Activated CD8-positive, alpha-beta memory T cell treated with anti-CD3 and anti-CD28 coated beads for 1 hour (primary cell): ENCODE measurements at places on chromosomes 16 and 17.

- no peak for DNase-seq
Observed at GRCh38 chr17:82789051-82789592, 37.3 kb downstream of the TBCD start.

DNA sequence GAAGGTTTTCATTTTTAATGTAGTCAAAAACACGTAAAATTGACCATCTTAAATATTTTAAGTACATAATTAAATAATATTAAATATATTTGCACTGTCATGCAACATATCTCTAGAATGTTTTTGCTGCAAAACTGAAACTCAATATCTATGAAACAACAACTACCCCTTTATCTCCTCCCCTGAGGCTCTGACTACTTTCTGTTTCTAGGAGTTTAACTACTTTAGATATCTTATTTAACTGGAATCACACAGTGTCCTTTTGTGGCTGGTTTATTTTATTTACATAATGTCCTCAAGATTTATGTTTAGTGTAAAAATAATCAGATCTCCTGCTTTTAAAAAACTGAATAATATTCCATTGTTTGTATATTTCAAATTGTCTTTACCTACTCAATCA, 2003.9 kb downstream of the TP53TG3F start:
- no peak for DNase-seq

- no peak for DNase-seq
Observed at GRCh38 chr17:19392303-19392702, 5.3 kb upstream of the MFAP4 start.

- DNase-seq = no peak
Observed at GRCh38 chr17:70059071-70059470, 16.0 kb upstream of the KCNJ16 start.

- no peak for DNase-seq
Observed at GRCh38 chr16:75023009-75023408, 24.2 kb downstream of the ZNRF1 start.

- DNase-seq = no peak
Observed at GRCh38 chr17:75602644-75603043, 15.0 kb downstream of the MYO15B start.

DNA sequence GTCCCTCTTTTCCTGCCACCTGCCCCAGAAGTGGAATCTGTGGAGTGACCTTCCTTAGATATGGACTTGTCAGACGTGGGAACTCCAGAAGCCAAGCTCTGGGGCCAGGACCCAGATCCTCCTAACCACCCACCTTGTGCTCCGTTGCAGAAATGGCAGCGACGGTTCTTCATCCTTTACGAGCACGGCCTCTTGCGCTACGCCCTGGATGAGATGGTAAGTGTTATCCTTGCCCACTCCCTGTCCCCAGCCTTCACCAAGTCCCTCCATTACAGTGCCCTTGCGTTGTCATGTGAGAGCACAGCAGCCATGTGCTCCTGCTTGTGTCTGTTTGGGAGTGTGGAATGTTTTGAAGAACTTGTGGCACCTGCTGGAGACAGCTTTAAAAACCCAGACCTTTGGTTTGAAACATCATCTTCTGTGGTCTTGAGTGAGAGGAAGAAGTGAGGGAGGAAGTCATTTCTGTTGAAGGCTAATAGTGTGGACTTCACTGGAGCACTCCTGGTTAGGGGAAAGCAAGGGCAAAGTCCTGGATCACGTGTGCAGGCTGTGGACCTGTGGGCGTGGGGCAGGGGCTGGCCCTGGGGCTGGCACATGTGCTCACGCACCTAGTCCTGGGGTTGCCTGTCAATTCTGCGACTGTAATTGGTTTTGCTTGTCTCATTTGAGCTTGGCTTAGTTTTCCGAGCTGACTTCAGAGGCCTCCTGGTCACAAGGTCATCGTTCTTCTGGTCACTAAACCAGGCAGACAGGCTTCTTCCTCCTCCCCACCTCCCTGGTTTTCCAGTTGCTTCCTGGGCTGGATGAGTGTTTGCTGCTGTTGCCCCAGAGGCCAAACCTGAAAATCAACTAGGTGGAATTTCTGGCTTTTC, 35.8 kb downstream of the MPRIP start:
- no peak for DNase-seq

GRCh38 chr16:54215471-54215870, 71.1 kb downstream of the IRX3 start:
- no peak for DNase-seq

- DNase-seq = no peak
Observed at GRCh38 chr16:8796469-8797363, 723 bp downstream of the TMEM186 start.

- no peak for DNase-seq
Observed at GRCh38 chr16:69932228-69932627, 18.9 kb upstream of the CLEC18A start.

DNA sequence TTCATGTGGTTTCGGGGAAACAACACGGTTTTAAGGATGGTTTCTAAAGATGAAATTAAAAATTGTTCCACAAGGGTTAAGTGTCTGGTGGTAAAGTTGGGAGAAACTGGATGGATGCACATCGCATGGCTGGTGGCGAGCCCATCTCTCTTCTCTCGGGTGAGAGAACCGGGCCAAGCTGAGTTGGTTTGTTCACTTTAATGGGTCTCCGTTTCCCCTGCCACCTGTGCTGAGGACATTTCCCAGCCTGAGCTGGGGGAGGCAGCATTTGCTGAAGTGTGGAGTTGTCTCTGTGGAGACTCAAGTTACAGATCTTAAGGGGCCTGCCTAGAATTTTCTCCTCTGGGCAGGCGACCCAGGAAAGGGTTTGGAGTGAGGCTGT, 7.9 kb downstream of the FUS start:
- DNase-seq = no peak

- no peak for DNase-seq
Observed at GRCh38 chr17:44967907-44968224, 237 bp downstream of the C1QL1 start.

- DNase-seq = peak; percentile 10
Observed at GRCh38 chr16:52191531-52192134, 355.3 kb downstream of the TOX3 start.

DNA sequence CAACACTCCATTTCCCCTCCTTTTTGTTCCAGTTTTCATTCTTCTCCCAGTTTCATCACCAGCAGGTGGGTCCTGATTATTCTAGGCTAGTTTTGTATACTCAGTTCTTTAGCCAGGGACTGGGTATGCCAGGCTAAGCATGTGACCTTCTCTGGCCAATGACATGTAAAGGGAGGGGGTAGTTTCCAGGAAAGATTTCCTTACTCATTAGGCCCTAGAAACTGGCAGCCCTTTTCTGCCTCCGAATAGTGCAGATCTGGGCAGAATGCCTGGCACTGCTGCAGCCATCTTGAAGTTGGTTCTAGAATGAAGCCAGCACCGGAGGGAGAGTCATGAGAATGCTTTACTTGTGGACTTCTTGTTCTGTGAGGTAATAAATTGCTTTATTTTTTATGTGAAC, 126.9 kb upstream of the AXIN2 start:
- DNase-seq = no peak

DNA sequence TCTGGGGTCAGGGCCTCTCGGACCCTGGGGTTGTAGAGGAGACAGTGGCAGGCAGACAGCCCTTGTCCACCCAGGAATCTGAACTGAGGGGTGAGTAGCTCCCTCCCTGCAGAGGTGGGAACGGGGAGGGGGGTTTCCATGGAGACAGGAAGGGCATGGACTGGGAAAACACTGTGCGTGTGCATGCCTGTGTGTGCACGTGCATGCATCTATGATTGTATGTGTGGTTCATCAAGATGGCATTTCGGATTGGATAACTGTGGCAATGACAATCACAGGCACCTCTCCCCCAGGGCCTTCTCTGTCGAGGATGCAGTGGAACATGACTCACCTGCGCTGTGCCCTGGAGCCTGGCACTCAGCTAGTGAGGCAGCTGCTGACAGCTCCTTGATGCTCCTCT, 6.1 kb upstream of the CD300C start:
- DNase-seq = no peak

GRCh38 chr17:4488989-4489595, 9.6 kb upstream of the SPNS2 start:
- no peak for DNase-seq

GRCh38 chr17:68456339-68457167, 743 bp downstream of the WIPI1 start:
- DNase-seq = no peak

DNA sequence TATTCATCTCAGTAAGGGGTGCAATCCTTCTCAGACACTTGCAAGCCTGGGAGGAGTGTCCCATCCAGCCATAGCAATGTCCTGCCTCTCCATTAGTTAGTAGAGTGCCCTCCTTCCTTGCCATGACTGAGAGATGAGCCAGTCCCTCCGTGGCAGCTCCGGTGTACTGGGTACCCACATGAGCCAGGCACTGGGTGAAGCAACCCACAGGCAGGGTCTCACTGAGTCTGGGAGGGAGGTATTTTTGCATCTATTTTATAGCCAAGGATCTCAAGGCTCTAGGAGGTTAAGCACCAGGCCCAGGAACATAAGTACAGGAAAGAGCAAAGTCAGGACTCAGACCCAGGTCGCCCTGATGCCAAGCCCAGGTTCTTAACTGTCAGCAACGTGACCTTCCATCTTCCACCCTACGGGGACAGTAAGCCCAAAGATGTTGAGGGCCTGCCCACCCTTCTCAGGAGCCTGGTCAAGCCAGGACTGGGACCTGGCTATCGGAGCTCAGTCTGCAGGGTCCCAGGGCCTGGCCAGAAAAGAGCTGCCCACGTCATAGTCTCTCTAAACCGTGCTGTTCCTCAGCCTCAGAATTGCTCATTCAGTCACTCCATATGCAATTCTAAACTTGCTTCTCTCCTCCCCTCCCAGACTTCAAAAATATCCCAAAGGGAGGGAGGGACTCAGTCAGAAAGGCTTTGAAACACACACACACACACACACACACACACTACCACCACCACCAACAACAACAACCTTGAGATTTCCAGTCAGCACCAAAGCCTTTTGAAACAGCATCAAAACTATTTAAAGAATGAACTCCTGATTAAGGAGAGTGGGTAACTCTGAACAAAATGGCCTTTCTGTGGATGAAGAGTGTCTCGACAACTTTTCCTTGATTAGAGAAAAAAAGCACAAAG, 16.6 kb downstream of the NOS2 start:
- no peak for DNase-seq

GRCh38 chr17:47693731-47694580, at the start of gene TBKBP1:
TSS of gene TBKBP1 (plus strand) at chr17:47694161. CDS start at chr17:47696113, 1,952 bp downstream.
- DNase-seq = no peak

GRCh38 chr17:39763051-39763820, 25.5 kb downstream of the GRB7 start:
- DNase-seq = no peak

GRCh38 chr17:82645516-82645915, 2.7 kb downstream of the WDR45B start:
- DNase-seq = no peak

- DNase-seq = no peak
Observed at GRCh38 chr16:86965840-86966550, 351.2 kb downstream of the C16orf95 start.

GRCh38 chr17:64661976-64662773, at the start of gene SMURF2:
TSS of gene SMURF2 (minus strand) at chr17:64662307. CDS start at chr17:64661880, 427 bp downstream.
- peak; percentile 41 for DNase-seq

GRCh38 chr17:61764846-61765245, 98.5 kb downstream of the BRIP1 start:
- no peak for DNase-seq

- DNase-seq = no peak
Observed at GRCh38 chr17:62781356-62781755, 26.8 kb downstream of the MARCHF10 start.

GRCh38 chr16:70375636-70376611, 29.2 kb downstream of the DDX19A start:
- no peak for DNase-seq

- no peak for DNase-seq
Observed at GRCh38 chr17:27506348-27507218, 50.3 kb downstream of the KSR1 start.

GRCh38 chr17:1590029-1590746, 27.6 kb upstream of the PITPNA start:
- DNase-seq = no peak

GRCh38 chr17:39921323-39921722, 2.9 kb upstream of the GSDMB start:
- DNase-seq = no peak

GRCh38 chr16:11349599-11350276, 4.5 kb downstream of the RMI2 start:
- no peak for DNase-seq

- DNase-seq = no peak
Observed at GRCh38 chr17:1713878-1714426, 3.8 kb upstream of the TLCD2 start.

GRCh38 chr17:44384823-44385286, 4.6 kb downstream of the ITGA2B start:
- DNase-seq = no peak

DNA sequence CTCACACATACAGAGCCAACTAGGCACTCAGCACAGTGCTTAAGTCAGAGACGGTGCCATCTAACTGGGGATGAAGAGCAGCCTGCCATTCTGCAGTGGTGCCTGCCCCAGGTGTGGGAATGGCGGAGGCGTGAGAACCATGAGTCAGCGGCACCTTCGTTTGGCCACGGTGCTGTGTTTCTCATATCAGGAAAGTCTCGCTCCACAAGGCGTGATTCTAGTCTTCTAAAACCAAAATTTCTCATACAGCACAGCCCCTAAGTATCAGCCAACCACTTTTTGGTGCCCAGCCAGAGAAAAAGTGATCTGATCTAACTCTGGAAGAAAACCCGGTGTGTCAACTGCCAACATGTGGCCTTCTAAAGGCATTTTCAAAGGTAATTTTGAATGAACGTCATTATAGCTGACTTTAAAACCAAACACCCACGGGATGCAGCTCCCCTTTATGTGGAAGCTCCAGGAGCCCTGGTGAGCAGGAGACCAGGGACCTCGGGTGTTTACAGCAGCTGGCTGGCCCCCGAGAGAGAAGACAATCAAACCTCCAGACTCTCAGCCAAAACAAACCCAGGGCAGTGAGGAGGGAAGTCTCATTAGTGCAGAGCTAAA, 54.6 kb downstream of the ABCC12 start:
- DNase-seq = no peak

DNA sequence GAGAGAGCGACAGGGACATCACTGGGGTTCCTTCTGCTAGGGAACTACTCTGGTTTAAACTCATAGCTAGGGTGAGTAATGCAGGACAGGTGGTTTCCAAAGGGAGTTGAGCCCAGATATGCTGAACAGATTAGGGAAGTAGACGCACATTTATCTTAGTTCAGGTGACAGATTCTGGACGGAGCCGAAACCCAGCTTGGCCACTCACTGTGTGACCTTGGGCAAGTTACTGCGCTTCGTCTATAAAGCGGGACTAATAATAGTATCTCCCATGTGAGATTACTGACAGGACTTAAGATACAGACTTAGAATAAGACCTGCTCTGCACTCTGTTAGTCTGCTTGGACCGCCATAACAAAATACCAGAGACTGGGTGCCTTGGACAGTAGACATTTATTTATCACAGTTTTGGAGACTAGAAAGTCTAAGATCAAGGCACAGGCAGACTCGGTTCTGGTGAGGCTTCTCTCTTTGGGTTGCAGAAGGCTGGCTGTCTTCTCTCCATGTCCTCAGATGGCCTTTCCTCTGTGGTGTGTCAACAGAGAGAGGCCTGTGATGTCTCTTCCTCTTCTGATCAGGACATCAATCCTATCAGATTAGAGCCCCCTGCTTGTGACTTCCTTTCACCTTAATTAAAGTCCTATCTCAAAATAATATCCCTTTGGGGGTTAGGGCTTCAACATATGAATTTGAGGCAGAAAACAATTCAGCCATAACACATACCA, 12.1 kb downstream of the SCNN1G start:
- DNase-seq = no peak

GRCh38 chr17:76382351-76382802, 2.0 kb upstream of the SPHK1 start:
- no peak for DNase-seq
